ENCODE measurements at places on chromosomes 7 and 10.

GRCh38 chr7:41694495-41694894, 8.4 kb downstream of the INHBA start:
- DNase-seq: no peak

DNA sequence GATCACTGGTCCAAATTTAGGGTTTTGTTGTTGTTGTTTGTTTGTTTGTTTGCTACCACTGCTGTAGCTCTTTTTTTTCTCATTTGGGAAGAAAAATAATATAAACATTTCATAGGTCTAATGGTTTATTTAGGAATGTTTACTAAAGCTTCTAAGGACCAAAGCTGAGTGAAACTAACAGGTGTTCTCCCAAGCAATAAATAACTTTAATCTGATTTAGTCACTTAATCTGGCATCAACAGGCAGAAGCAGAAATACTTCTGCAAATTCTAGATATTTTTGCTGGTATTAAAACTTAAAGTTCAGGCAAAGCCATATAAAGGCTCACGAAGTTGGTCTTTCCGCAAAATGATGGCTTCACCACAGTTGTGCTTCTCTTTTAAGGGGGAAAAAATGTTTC, 144.5 kb upstream of the YAE1 start:
- DNase-seq: no peak

DNA sequence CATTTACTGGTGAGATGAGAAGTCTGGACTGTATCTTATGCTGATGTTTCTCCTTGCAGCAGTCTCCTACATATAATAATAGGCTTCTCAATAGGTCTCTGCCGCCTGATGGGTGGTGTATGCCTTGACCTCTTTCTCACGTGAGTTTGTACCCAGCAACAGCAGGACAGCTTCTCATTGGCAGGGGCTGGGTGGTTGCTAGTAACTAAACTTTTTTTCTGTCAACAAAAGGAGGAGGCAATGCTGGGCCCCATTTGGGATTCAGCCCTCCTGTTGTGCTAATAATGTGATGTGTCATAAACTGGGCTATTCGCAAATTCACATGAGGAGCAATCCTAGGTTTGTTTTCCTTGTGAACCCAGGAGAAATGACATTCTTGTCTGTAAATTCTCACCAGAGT, 533.6 kb downstream of the GATA3 start:
- no peak for DNase-seq

DNA sequence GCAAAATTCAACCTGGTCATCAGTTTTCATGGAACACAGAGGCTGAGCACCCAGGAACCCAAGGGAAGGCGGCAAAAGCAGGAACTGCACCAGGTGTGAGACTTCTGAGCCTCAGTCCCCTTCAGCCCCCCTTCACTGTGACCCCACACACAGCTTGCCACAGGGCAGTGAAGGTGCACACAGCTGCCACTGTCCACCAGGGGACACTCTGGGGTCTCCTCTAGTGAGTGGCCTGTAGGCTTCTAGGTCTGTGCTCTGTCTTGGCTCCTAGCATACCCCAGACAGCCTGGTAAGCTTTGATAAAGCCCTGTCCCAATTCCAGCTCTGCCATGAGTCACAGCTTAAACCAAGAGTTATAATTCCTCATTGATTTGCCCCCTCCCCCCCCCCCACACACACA, 12.1 kb downstream of the KCNH2 start:
- no peak for DNase-seq

DNA sequence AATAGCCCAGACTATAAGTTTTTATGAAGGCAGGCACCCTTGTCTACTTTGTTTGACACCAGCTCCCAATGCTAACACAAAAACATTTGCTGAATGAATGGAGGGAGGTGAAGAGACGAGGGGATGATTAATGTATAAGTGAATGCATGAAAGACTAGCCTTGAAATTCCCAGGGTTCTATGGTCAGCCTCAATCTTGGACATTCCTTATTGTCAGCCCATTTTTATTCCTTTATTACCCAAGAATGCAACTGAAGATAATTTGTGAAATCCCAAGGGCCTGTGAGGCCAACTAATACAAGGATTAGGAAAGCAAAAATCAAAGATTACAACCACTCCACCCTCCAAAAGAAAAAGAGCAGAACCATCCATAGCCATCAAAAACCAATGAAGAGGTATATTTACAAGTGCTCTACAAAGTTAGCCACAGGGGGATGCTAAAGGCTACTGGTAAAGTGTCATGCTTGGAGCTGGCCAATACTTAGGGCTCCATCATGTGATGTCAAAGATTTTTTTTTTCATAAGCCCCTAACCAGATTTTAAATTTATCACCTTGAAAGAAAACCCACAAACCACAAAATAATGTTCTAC, 40.0 kb upstream of the ASAH2 start:
- DNase-seq: no peak

DNA sequence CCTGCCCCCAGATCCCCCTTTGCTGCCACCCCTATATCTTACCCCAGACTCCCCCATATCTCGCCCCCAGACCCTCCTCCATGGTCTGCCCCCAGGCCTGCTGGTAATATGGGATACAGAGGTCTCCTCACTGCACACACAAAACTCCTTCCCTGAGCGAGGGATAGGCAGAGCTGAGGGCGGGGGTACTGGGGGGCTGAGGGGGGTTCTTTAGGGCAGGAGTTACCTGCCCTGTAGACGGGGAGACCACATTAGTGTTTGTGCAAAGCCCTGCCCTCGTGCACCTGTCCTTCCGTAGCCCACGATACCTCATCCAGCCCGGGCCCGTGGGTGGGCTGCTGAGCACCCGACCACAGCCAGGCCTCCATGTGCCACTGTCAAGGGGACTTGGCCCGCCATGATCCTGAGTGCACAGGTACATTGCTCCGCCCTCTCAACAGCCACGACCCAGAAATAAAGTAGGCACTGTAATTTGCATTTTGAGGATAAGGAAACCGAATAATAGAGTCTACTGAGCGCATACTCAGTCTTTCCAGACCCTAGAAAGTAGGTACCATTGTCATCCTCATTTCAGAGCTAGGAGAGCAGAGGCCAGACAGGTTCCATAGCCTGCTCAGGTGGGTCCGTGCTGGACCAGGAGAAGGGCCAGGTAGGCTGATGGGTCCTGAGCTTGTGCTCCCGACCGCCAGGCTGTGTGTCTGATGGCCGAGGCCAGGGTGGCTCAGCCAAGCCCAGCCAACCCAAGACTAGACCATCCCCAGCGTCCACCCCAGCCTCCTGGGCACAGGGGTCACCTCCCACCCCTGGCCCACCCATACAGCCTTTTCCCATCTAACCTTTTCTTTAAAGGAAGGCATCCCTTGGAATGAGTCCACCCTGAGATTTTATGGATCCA, 115.2 kb downstream of the LHPP start:
- DNase-seq: no peak

GRCh38 chr7:116977172-116977571, 23.9 kb downstream of the ST7 start:
- no peak for DNase-seq

- DNase-seq: no peak
These were observed 46.7 kb downstream of the NOC3L start for GRCh38 chr10:94315975-94316464.

DNA sequence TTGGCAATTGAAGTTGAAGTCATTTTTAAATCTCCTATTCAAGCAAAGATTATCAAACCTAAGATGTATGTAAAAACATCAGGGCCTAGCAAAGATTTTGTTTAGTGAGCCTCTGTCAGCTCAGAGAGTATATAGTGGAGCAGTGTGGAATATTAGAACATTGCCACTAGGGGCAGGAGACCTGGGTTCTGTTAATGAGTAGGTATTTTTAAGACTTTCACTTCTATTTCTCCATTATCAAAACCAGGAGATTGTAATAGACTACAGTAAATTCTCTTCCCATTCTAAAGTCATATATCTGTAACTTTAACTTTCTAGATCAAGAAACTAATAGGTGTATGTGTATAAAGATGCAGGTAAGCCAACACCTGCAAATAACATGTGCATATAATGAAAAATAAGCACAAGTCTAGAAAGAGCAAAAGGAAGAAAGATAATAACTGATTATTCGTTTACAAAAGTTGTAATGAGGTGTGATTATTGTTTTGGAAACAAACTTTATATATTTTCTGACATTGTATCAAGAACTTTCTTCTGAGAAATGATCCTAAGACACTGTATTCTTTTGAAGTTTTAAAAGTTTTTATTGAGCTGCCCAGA, 64.4 kb downstream of the KCND2 start:
- no peak for DNase-seq

DNA sequence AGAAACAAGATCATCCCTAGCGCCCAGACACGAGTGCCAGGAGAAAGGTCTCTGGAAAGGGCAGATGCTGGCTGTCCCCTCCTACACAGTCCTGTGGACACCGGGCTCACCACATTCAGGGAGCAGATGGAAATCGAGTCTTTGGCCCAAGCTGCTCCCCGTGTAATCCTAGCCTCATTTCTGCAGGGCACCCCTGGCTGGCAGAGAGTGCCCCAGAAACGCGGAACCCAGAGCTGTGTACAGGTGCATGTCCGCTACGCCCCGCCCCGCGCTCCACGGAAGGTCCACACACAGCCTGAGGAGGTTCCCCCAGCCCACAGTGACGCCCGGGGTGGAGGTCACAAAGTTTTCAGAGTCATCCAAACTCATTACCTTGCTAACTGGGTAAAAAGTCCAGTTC, 202.8 kb downstream of the MAD1L1 start:
- no peak for DNase-seq

DNA sequence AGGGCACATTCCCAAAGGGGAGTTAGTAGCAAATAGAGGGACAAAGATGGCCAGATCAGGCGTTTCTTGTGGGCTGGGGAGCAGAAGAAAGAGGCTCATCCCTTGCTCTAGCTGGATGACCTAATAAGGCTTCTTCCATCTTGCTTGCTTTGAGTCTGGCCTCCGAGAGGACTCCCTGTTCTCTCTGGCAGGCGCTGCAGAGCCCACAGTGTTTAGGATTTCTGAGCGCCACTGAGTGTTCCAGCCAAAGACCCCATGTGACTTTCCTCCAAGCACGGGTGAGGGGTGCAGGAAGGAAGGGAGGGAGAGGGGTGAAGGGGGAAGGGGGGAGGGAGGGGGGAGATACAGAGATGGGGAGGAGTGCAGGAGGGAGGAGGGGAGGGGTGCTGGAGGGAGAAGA, 203.8 kb upstream of the SVIL start:
- no peak for DNase-seq

- peak; percentile 58 for DNase-seq
These were observed 674 bp upstream of the OSBPL3 start for GRCh38 chr7:24980534-24981170.

GRCh38 chr10:79413196-79413595, 32.2 kb downstream of the ZCCHC24 start:
- DNase-seq: no peak

DNA sequence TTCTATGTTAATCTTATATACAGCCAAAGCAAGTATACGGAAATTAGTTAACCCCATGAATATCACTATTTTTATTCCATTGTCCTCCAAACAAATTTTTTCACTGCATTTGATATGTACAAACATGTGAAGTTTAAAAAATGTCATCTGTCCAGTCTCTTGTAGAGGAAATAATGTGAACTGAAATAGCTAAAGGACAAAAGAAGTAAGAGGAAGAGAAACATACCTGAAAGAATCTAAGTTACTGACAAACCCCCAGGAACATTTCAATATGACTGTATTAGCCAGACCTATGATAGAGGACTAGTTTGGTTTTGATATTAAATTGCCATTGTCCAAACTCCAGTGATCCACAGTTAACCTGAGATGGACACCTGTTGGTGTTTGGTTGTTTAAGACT, 80.6 kb downstream of the NRCAM start:
- DNase-seq: no peak

DNA sequence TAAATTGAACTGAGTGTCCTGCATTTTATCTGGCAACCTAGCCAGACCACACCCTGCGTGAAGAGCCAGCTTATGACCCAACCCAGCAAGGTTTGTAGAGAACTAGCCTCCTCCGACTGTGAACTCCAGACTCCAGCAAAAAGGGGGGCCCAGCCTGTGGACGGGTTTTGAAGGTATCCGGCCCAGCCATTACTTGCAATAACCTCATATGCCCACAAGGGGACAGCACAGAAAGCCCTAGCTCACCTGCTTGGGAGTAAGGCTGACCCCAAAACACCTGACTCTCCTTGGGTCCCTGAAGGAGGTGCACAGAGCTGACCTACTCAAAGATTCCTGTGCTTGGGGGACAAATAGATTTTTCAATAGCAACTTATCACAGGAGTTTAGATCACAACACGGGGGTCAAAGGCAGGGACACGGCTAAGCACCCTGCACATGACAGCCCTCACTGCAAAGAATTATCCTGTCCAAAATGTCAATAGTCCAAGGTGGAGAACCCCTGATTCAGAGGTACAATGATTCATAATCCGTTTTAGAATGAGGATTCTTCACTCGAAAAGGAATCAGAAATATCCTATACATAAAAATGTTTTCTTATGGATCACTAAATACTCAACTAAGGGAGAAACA, 4.6 kb downstream of the TRPV6 start:
- peak; percentile 69 for DNase-seq

DNA sequence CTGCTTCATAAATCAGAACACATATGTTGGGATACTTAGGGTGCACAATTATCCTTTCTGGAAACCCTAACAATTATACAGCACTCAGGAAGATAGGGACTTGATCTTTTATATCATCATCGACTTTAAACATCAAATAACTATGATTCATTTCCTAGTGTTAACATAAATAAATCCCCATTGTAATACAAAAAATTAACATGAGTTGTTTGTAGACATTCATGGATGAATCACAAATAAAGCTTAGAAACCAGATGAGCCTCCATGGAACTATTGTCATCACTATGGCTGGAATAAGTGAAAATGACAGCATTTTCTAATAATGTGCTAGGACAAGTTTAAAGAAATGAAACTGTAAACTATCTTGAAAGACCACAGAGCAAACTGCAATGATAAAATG, 821.7 kb downstream of the GATA3 start:
- no peak for DNase-seq

GRCh38 chr7:157438121-157439025, 101.6 kb downstream of the DNAJB6 start:
- no peak for DNase-seq

DNA sequence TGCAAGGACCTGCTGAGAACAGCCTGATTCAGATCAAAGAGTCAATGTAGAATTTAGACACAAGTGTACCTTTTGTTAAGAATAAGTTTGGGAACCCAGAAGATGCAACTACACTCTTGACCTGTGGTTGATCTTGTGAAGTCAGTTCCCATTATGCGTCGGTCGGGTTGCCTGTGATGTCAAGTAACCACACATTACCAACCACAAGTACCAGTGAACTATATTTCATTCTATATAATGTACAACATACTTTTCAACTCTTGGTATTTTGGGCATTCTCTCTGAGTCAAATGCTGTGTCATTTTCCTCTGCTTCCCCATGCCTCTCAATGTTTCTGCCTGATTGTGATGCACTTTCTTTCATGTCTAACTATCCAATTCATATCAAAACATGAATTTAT, 426.2 kb downstream of the ETV1 start:
- DNase-seq: no peak

GRCh38 chr10:130337305-130337640, 201.1 kb downstream of the GLRX3 start:
- no peak for DNase-seq
